ENCODE measurements at places on chromosomes 3 and 15.

DNA sequence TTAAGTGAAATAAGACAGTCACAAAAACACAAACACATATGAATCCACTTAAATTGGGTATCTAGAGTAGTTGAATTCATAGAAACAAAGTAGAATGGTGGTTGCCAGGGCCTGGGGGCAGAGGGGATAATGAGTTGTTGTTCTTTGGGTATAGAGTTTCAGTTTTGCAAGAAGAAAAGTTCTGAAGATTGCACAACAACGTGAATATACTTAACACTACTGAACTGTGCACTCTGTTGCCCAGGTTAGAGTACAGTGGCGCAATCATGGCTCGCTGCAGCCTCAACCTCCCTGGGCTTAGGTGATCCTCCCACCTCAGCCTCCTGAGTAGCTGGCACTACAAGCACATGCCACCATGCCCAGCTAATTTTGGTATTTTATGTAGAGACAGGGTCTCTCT lies 14.9 kb downstream of the GRAMD2A start:
- no peak for DNase-seq

GRCh38 chr3:67045711-67046465 lies 47.8 kb downstream of the KBTBD8 start:
- no peak for DNase-seq

GRCh38 chr15:81087694-81088093 lies 46.4 kb upstream of the CFAP161 start:
- no peak for DNase-seq

DNA sequence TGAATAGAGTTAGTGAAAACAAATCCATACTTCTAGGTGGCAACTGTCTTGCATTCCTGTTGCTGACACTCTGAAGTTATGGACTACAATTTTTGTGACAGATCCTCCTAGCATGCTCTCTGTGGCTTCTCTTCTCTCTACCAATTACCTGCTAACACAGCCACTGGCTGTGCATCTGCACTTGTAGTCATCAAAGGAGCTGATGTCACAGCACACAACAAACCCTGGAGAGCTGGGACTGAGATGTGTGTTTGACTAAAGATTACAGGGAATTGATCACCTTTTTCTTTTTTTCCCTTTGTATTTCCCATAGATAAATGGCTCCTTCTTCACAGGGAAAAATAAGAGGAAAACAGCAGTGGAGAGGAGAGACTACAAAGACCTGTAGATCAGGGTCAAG lies 278.4 kb upstream of the CCDC54 start:
- DNase-seq = no peak

DNA sequence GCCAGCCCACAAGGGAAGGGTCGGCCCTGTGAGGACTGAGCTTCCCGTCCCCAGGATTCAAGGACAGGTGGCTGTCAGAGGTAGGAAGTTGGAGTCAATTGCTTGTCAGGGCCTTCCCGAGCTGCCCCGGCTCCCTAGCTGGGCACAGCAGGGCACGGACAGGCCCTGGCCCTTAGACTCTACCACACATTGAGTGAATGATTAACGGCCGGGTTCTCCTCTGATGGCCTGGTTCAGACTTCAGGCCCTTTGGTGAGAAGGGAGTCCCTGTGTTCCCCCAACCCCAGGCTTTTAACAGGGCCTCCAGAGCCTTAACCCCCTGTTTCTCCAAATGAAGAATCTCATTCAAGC lies 16.4 kb upstream of the FGD5 start:
- DNase-seq = no peak

- DNase-seq = no peak
These were observed 79.5 kb upstream of the ZNF385D start for GRCh38 chr3:21830541-21830940.

DNA sequence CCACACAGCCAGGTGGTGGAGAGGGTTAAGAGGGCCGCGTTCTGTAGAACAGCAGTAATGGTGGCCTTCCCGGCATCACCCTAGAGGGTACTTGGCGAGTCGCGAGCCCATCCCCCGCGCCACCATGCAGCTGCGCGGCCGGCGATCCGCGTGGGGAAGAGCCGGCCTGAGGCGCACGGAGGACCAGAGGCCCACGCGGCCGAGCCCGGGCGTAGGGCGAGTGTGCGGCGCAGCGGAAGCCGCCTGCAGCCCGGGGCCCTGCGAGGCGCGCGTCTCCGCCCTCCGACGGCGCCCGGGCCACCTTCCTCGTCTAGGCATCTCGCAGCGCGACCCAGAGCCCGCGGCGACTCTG lies 423 bp downstream of the TKT start:
- DNase-seq = no peak

GRCh38 chr15:67744331-67745072 lies 80.8 kb upstream of the SKOR1 start:
- no peak for DNase-seq

DNA sequence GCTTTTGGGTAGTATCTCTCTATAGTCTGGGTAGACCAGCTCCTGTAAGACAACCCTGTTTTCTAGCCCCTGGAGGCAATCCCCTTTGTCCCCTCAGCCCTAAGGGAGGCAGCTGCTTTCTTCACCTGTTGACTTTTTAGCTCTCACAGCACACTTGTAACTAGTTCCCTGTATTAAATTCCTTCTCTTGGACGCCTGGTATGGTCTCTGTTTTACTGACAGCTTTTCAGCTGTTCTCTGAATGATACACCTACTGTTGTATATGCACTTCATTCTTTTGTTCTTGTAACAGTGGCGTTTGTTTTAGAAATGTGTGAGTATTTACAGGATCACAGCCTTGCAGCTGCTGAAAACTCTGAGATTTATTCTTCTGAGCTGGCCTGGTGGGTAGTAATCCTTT lies 413.0 kb upstream of the RBMS3 start:
- DNase-seq = no peak

GRCh38 chr3:186342197-186342596 lies 19.8 kb downstream of the DGKG start:
- no peak for DNase-seq

DNA sequence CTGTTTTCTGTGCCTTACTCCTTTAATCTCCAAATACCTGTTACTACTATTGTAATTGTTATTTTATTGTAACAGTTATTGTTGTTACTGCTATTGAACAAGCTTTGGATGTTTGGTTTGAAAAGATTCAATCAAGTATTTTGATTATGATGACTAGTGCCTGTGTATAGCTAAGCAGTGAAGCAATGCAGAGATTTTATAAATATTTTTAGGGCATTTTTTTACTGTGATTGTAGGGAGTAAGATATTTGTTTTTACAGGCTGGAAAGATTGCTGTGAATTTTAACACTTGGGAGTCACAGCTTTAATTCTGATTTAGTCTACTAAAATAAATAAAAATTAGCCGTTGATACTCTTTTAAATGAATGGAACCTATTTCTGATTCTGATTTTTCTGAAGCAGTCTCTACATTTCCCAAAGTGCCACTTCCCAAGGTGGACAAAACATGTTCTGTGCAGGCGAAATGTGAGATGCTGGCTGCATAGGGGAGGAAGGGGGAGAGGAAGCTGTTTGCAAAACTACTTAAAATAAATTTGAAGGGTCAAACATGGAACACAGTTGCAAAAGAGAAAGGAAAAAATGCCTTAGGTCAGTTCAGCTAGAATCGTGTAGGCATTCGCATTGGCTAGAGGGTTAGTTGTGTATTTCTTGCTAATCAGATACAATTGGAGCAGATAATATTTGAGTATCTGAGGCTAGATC lies 25.7 kb downstream of the EEFSEC start:
- DNase-seq = no peak

GRCh38 chr3:51283421-51283820 lies 101.7 kb upstream of the MANF start:
- no peak for DNase-seq

- no peak for DNase-seq
These were observed 332.2 kb upstream of the GBE1 start for GRCh38 chr3:82093641-82094040.

DNA sequence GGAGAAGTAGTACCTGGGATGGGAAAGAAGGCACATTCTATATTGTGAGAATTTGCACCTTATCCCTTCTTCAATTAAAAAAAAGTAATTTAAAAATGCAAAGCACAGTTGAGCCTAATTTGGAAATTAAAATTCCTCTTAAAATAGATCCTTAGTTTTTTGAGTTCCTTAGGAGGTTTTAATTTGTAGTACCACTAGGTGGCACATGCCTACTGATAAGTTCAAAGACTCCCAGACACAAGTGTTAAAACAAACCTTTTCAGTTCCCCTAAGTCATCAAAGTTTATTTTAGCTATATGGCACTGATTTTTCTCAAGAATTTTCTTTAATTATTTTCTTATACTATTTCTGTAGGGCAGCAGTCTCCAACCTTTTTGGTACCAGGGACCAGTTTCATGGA lies 127.6 kb upstream of the AZI2 start:
- DNase-seq = no peak

DNA sequence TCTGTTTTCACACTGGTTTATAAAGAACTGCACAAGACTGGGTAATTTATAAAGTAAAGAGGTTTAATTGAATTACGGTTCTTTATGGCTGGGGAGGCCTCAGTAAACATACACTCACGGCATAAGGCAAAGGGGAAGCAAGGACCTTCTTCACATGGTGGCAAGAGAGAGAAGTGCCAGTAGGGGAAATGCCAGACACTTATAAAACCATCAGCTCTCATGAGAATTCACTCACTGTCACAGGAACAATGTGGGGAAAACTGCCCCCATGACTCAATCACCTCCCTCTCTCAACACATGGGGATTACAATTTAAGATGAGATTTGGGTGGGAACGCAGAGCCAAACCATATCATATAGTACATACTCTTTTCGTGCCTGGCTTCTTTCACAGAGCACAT lies 42.4 kb downstream of the MAP2K1 start:
- DNase-seq = no peak

DNA sequence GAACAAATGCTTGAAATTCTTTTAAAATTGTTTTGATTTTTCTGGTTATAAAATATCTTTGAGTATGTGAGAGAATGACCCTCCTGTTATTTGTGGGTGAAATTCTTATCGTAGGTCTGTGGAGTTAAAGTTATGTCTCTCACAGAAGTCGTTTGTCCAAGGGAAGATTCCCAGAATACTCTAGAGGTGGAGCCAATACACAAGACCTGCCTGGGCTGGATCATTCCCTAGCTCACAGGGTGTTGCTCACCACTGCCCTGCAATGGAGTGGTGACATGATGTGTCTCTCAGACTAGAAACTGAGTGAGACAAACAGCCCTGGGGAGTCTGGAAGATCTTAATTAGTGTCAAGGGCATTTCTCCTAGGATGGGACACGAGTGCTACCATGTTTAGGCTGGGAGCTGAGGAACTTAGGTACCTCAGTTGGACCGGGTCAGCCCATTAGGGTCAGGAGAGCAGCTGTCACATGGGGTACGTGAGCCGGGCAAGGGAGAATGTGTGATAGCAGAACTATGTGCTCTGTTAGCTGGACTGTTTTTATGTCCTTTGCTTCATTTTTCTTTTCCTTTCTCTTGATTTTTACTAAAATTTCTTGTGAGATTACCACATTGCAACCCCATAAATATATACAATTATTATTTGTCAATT lies 53.6 kb upstream of the MYO5C start:
- DNase-seq = no peak

- no peak for DNase-seq
These were observed 154.5 kb upstream of the TBL1XR1 start for GRCh38 chr3:177351757-177352158.

DNA sequence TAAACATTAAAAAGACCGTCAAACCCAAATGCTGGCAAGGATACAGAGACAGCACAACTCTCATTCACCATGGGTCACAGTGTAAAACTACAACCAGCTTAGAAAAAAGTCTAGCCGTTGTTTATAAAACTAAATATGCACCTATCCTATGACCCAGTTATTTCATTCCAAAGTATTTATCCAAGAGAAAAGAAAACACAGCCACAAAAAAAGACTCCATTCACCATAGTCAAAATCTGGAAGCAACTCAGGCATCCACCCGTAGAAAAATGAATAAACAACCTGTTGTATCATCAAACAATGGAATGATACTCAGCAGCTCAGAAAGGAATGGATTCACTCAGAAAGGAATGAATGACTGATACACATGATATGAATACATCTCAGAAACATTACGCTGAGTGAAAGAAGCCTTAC lies 28.6 kb downstream of the PLD1 start:
- DNase-seq = no peak

- no peak for DNase-seq
These were observed 268.7 kb downstream of the TBL1XR1 start for GRCh38 chr3:176928582-176928931.

- no peak for DNase-seq
These were observed 303.1 kb upstream of the CTDSPL start for GRCh38 chr3:37558580-37558979.

DNA sequence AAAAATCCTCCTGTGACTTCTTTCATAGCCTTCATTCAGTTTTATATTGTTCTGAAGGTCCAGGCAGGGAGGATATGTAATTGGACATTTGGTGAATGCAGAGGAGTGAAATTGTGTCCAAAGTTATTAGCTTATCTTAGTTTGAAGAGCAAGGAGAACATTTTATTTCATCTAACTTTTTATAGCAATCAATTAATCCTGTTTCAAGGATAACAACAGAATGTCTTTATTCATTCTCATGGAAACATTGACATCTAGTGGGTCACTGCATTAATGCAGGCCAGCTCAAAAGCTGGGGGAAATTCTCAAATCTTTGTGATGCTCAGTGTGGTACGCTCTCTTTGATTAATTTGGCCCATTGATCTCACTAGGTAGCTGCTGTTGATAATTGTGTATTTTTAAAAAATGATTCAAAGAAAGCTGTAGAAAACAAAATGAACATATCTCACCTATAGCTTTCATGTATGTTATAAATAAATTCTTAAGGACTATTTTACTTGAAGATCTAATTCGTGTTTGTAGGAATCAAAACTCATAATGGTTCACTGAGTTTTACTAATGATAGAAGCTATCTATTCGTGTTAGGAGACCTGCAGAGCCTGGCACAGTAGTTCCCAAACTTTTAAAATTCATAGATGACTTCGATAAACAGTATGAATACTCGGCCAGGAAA lies 150.8 kb upstream of the KCNMB2 start:
- DNase-seq = no peak

DNA sequence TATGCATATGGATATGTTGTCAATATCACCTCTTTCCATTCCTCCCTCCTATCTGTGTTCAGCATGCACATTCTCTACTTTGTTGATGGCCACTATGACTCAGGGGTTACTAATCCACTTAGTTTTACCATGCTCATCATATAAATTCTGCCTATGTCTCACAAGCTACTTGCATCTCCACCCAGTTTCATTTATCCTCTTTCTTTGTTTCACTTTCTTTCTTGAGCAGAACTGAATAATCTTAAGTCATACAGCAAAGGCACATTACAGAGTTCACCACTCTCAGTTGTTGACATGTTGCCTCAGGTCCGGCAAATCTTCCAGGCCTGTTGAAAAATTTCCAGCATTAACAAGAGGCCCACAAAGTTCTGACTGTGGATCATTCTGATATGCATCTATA lies 71.5 kb downstream of the SSR3 start:
- DNase-seq = no peak
